Activated naive CD8-positive, alpha-beta T cell treated with anti-CD3 and anti-CD28 coated beads, Interleukin-2, amount 50 U/mL, for 24 hours (primary cell): ENCODE measurements at places on chromosomes 4 and X.

DNA sequence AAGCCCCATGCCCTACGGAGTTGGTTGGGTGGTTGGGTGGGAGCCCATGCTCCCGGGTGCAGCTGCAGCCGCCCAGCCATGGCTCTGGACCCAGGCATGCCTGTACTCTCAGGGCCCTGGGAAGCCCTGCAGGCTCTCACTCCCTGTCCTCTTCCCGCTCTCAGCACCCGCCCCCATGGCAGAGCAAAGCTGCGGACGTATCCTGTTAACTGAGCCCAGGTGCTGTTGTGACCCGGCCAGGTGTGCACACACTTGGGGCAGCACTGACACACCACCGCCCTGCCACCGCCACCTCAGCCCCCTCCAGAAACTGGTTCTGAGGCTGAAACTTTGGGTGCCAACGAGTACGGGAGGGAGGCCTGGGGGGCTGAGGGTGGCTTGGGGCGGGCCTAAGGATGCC, 40.3 kb downstream of the PPM1K start:
- no peaks in the 10 kb centered on the region for H3K36me3 ChIP-seq
- no peak for DNase-seq
- H3K27me3 ChIP-seq = no peaks in the 10 kb centered on the region
- peaks cover 6% of the 10 kb centered on the region for H3K4me1 ChIP-seq
- no peak overlapping the region for H3K4me3 ChIP-seq

DNA sequence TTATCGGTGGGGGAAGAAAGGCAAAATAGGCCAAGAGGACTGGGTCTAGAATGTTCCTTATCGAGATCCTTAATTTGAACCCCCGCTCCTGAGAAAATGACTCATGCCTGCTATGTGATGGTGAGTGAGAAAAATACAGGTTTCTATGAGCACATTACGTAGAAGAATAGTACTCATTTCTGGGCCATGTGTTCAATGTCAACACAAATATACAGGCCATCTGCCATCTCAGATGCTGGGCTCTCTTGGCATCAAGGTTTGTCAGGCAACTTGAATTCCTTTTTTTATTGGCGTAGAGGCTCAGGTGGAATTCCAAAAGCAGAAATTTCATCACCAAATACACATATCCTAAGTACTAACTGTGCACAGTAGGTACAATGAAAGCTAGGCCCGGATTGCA, 81.4 kb upstream of the TRIM2 start:
- H3K27ac ChIP-seq = no peak overlapping the region
- H3K27me3 ChIP-seq = no peaks in the 10 kb centered on the region
- DNase-seq = no peak
- H3K4me3 ChIP-seq = no peak overlapping the region
- H3K36me3 ChIP-seq = no peaks in the 10 kb centered on the region

- H3K4me3 ChIP-seq = no peak overlapping the region
- DNase-seq = no peak
- H3K4me1 ChIP-seq = peaks cover 12% of the 10 kb centered on the region
- peaks cover 3% of the 10 kb centered on the region for H3K36me3 ChIP-seq
- H3K27ac ChIP-seq = no peak overlapping the region
Observed at GRCh38 chrX:110081740-110082139, 78.8 kb downstream of the TMEM164 start.

DNA sequence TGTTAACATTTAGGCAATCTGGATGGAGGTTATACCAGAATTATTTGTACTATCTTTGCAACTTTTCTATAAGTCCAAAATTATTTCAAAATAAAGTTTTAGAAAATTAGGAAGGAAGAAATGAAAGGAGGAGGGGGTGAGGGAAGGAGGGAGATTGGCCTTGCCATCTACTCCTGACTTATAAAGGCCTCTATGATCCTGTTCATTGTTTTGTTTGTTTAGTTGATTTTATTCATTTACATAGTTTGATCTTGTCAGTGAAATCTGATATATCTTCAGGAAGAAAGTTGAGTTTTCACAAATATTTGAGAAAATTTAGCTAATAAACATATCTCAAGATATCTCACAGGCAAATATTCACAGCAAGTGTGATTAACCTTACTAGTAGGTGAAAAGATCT, 189.3 kb upstream of the NOCT start:
- H3K27me3 ChIP-seq = no peaks in the 10 kb centered on the region
- no peaks in the 10 kb centered on the region for H3K36me3 ChIP-seq
- no peak overlapping the region for H3K4me3 ChIP-seq
- no peak overlapping the region for H3K27ac ChIP-seq
- DNase-seq = no peak
- H3K4me1 ChIP-seq = no peaks in the 10 kb centered on the region

GRCh38 chr4:26433556-26433955, 56.7 kb downstream of the CCKAR start:
- no peak overlapping the region for H3K4me3 ChIP-seq
- no peaks in the 10 kb centered on the region for H3K4me1 ChIP-seq
- no peak for DNase-seq
- H3K36me3 ChIP-seq = peaks cover 59% of the 10 kb centered on the region
- no peak overlapping the region for H3K27ac ChIP-seq

DNA sequence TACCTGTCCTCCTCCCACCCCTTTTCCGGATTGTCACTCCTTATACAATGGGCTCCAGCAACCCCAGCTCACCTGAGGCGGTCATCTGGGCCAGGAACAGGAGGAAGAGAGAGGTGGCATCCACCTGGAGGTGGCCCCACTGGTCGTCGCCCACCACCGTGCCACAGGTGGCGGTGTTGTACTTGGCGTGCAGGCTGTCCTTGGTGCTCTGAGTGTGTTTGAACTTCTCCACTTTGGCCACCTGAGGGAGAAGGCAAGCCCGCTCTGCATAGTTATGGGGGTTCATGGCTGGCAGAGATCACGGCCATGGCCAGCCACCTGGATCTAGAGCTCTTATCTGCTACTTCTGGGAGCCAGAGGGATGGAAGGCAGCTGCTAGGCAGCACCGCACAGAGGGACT, 32.9 kb downstream of the PHKA2 start:
- H3K27ac ChIP-seq = no peak overlapping the region
- peaks cover 18% of the 10 kb centered on the region for H3K36me3 ChIP-seq
- DNase-seq = no peak
- H3K4me1 ChIP-seq = peaks cover 3% of the 10 kb centered on the region

DNA sequence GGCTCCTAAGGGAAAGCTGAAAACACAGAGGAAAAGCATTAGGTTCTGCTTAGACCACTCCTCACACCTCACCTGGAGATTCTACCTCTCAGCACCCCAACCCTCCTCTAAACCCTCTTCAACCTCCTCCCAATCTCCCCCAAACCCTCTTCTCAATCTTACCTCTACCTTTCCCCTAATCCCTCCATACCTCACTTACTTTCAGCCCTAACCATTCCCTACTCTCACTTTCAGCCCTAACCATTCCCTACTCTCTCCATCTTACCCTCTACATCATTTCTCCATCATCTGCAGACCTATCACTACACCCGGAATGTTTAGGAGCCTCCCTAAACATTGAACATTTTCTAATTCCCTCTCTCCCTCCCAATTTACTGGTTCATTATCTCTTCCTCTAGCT, 3.5 kb downstream of the RTL3 start:
- no peaks in the 10 kb centered on the region for H3K27me3 ChIP-seq
- H3K27ac ChIP-seq = no peak overlapping the region
- no peak overlapping the region for H3K4me3 ChIP-seq

DNA sequence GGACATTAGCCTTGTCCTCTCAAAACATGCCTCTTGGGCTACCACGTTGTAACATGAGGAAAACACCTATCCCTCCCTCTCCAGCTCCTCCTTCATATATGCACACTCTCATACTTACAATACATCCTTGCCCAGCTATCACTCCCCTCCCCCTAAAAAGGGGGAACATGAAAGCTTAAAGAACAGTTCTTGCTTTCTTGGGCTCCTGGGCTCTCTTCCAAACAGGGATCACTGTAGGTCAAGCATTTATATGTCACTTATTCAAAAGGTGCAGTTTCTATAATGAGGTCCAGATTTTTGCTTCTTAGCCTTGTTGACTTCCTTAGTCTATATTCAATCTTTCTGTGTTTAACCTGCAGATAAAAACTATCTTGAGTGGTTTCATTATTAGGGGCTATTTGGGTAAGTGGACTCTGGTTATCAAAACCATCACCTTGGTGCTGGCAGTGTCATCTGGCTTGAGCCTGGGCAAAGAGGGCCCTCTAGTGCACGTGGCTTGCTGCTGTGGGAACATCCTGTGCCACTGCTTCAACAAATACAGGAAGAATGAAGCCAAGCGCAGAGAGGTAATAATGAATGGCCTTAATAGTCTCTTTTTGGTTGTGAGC, 119.4 kb downstream of the AKAP4 start:
- no peak overlapping the region for H3K4me3 ChIP-seq
- H3K27ac ChIP-seq = no peak overlapping the region
- no peaks in the 10 kb centered on the region for H3K4me1 ChIP-seq
- H3K27me3 ChIP-seq = no peaks in the 10 kb centered on the region

- no peak for DNase-seq
- H3K27ac ChIP-seq = no peak overlapping the region
- H3K36me3 ChIP-seq = no peaks in the 10 kb centered on the region
- H3K4me3 ChIP-seq = no peak overlapping the region
- H3K27me3 ChIP-seq = no peaks in the 10 kb centered on the region
Observed at GRCh38 chr4:38612646-38613414, 51.2 kb upstream of the KLF3 start.

- no peaks in the 10 kb centered on the region for H3K27me3 ChIP-seq
- H3K36me3 ChIP-seq = no peaks in the 10 kb centered on the region
- H3K27ac ChIP-seq = no peak overlapping the region
- no peak for DNase-seq
- H3K4me3 ChIP-seq = no peak overlapping the region
Observed at GRCh38 chr4:84877051-84877833, 89.2 kb downstream of the WDFY3 start.

DNA sequence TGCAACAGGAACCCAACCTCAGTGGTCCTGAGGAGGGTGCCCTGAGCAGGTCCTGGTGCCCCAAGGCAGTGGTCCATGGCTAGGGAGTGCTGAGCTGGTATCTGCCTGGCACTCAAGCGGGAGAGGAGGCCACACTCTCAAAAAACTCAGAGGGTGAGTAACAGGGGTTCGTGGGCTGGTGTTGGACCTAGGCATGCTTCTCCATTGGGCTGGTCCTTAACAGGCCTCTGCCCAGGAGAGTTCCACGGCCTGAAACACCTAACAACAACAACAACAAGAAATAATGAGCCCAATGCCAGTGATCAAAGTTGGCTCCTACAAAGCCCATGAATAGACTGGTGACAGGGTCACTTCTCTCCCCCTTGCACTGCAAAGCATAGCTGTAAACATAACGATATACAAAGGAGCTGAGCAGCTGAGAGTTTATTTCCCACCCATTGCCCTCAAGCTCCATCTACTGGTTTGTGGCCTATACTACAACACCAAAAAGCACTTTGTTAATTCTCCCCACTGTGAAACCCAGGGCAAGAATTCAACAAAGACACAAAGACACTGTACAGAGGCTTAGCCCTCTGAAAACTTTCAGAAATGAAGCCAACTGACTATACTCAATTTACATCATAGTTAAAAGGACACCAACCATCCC, 736.1 kb upstream of the ADGRL3 start:
- no peak for DNase-seq
- H3K27ac ChIP-seq = no peak overlapping the region
- no peaks in the 10 kb centered on the region for H3K4me1 ChIP-seq
- H3K4me3 ChIP-seq = no peak overlapping the region

GRCh38 chr4:153265306-153266047, 61.2 kb downstream of the TRIM2 start:
- peaks cover 4% of the 10 kb centered on the region for H3K4me1 ChIP-seq
- peaks cover 3% of the 10 kb centered on the region for H3K27me3 ChIP-seq
- H3K4me3 ChIP-seq = no peak overlapping the region
- DNase-seq = no peak

- H3K27ac ChIP-seq = no peak overlapping the region
- no peaks in the 10 kb centered on the region for H3K27me3 ChIP-seq
- H3K4me3 ChIP-seq = no peak overlapping the region
- no peak for DNase-seq
Observed at GRCh38 chrX:11151799-11152559, 40.8 kb downstream of the HCCS start.

GRCh38 chrX:40281336-40282005, 183.7 kb upstream of the BCOR start:
- no peaks in the 10 kb centered on the region for H3K27me3 ChIP-seq
- H3K4me3 ChIP-seq = peak overlapping the region; percentile 14
- H3K36me3 ChIP-seq = no peaks in the 10 kb centered on the region
- no peak for DNase-seq

GRCh38 chrX:20567108-20567507, 300.4 kb upstream of the RPS6KA3 start:
- peak; percentile 1 for DNase-seq
- H3K36me3 ChIP-seq = no peaks in the 10 kb centered on the region

DNA sequence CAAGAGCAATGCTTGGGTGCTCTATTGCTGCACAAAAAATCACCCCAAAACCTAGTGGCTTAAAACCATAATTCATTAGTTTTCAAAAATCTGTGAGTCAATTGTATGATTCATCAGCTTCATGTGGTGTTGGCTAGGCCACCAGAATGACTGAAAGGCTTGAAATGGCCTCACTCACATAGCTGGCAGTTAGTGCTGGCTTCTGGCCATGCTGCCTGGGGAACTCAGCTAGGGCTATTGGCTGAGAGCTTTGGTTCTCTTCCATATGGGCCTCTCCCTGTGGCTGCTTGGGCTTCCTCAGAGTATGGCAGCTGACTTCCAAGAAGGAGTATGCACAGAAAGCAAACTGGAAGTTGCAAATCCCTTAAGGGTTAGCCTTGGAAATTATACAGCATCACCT, 3.1 kb upstream of the MTMR1 start:
- peak overlapping the region; percentile 31 for H3K27ac ChIP-seq
- DNase-seq = no peak
- no peak overlapping the region for H3K4me3 ChIP-seq
- no peaks in the 10 kb centered on the region for H3K27me3 ChIP-seq
- H3K36me3 ChIP-seq = peaks cover under 1% of the 10 kb centered on the region

DNA sequence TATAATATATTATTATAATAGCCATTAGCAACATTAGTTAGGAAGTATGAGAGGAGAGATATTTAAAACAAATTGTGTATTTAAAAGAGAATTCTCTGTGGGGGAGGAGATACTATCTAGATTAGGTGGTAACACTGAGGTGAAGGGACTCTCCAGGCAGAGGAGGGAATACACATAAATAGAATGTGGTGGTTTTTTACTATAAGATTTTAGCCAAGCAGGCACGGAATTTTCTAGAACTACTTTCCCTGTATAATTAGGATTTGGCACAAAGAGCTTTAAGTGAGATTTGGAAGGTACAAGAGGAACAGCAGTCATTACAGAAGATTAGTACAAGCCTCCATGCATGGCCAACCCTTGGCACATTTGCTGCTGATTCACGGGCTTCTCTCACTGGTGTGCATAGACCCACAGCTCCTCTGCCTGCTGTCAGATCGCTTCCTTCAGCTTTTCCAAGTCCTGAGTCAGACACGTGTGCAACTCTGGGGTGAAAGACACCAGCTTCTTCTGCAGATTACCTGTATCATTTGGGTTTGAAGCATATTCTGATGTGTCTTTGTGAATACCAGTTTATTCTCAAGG, 685.5 kb downstream of the KCTD8 start:
- no peak overlapping the region for H3K27ac ChIP-seq
- H3K36me3 ChIP-seq = no peaks in the 10 kb centered on the region
- no peaks in the 10 kb centered on the region for H3K4me1 ChIP-seq
- no peak overlapping the region for H3K4me3 ChIP-seq
- DNase-seq = no peak

- peaks cover 3% of the 10 kb centered on the region for H3K27me3 ChIP-seq
- peaks cover 7% of the 10 kb centered on the region for H3K36me3 ChIP-seq
- H3K4me3 ChIP-seq = peak within 1 kb of the TSS; percentile 92
- H3K27ac ChIP-seq = peak within 1 kb of the TSS; percentile 99
- DNase-seq = peak; percentile 44
- peaks cover 62% of the 10 kb centered on the region for H3K4me1 ChIP-seq
Observed at GRCh38 chrX:49269767-49270248, at the start of gene PPP1R3F. Gene PPP1R3F, plus strand, starts transcription at chrX:49269793. Its CDS starts 77 bp downstream, at chrX:49269870.
